MG63 (cell line): ENCODE measurements at places on chromosomes 6 and 20. TPM values are rescaled to one million over a fixed set of nuclear protein-coding genes. Genes with fewer than 3 reads are reported as not detected.

POPDC3 gene
- 1.8 and 2.2 TPM in 2 replicates for total RNA-seq

GRCh38 chr6:168825226-168826077 is 384.5 kb downstream of the SMOC2 start:
- DNase-seq = no peak

DNA sequence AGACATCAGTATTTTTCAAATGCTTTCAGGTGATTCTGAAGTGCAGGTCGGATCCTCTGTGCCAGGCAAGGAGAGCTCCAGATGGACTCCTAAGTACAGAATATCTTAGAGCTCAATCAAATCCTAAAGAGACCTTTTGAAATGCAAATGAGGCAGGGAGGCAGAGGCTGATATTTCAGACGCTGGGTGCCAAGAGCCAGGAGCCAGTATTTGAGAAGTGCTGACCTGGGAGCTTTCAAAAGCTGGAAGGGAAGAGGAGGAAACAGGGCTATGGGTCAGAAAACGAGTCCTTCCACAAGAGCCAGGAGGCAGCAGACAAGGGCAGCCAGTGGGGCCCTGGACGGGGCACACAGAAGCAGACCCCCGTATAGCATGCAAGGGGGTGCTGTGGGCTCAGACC is 46.1 kb upstream of the DSN1 start:
- no peak for DNase-seq

SH3BGRL2 gene
- 0.16 and 1.2 TPM in 2 replicates for total RNA-seq

AK9 gene
- 2.6 and 5.2 TPM in 2 replicates for total RNA-seq

SCUBE3 gene
- total RNA-seq = 2.5 and 4.2 TPM in 2 replicates

FNDC1 gene
- 0.05 TPM in 1 of 2 replicates, not detected in the other for total RNA-seq

GRCh38 chr6:130903007-130903406 is 75.8 kb downstream of the SMLR1 start:
- DNase-seq = no peak

BNIP5 gene
- total RNA-seq = not detected in 2 replicates

- DNase-seq = no peak
These were observed 121.1 kb downstream of the TNFRSF21 start for GRCh38 chr6:47188588-47189021.

DNA sequence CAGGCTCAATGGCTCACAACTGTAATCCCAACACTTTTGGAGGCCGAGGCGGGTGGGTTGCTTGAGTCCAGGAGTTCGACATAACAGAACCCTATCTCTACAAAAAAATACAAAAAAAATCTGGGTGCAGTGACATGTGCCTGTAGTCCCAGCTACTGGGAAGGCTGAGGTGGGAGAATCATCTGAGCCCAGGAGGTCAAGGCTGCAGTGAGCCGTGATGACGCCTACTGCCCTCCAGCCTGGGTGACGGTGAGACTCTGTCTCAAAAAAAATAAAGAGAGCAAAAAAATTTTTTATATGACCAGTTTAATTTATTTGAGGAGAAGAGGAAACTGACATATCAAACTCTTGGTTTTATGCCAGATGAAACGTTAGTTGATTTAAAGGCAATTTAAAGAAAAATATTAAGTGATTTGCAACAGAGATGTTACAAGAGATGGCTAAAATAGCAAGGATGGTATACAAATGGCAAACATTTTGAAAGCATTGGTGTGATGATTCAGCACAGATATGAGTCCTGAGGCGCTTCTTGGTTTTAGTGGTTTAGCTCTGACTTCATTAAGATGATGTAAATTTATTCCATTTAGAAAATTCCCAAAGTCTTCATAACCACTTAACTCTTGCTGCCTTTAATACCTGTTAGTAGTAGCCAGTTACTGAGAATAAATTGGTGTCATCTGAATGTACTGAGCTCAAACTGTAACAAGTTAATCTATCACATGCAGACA is 17.7 kb downstream of the GTF2H5 start:
- no peak for DNase-seq

FOXP4 gene
- 0.53 TPM in 1 of 2 replicates, not detected in the other for total RNA-seq

COL11A2 gene
- total RNA-seq = 0.99 and 2.6 TPM in 2 replicates

DNA sequence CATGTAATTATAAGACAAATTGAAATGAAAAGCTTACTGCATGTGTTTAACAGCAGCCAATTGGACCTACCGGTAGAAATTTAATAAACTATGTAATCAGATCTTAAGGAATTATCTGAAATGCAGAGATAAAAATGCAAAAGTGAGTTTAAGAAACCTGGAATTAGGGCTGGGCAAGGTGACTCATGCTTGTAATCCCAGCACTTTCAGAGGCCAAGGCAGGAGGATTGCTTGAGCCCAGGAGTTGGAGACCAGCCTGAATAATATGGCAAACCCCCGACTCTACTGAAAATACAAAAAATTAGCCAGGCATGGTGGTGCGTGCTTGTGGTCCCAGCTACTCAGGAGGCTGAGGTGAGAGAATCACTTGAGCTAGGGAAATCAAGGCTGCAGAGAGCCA is 74.1 kb downstream of the HFE start:
- peak; percentile 31 for DNase-seq

- DNase-seq = peak; percentile 72
These were observed 26.1 kb downstream of the TTLL2 start for GRCh38 chr6:167350731-167351655.

DNA sequence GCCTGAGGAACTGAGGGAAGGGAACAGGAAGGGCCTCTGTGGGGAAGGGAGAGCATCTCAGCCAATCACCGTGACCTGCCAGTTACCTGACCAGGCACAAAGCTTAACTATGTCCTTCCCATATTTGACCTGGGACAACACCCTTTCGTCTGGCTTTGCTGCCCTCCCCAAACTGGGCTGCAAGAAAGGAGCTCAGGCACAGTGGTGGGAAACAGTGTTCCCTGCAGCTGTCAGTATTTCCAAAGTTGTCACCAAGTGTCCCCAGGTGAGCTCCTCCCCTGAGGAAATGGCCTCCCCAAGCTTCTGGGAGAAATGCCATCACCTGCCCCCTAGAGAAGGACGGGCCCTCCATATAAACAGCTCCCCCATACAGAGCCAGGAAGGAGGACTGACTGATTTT is 17.9 kb downstream of the NCR2 start:
- DNase-seq = no peak

GRCh38 chr6:87653074-87653962 is 48.7 kb downstream of the AKIRIN2 start:
- no peak for DNase-seq

PPARD gene
- total RNA-seq = 5.9 and 15.7 TPM in 2 replicates

GSTA4 gene
- 15.3 and 28.5 TPM in 2 replicates for total RNA-seq

DNA sequence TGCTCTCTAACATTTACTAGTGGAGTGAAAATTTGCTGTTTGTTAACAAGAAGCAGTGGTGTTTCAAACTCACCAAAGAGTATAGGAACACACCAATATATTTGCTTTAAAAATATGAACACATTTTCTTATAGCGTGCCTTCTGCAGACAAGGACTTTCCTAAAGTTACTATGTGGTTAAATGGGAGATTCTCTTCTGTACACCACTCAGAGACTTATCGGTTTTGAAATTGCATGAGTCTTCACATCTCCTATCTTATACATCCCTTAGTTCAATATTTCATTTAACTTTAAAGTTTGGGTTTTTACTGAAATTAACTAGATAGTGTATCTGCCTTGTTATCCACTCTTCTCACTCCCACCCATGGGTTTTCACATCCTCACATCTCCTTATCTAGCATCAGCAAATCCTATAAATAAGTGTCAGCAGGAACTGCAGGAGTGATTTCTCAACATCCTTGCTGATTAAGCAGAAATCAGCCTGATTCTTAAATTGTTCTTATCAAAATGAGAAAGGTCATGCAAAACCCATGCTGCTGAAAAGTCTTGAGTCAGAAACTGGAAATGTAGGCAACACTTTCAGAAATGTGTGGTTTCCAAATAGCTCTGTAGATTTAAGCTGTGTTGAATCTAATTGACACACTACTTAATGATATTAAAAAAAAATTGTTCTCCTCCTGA is 1075.6 kb upstream of the GJE1 start:
- no peak for DNase-seq

GRCh38 chr20:3889489-3890397 is 556 bp downstream of the PANK2 start:
- DNase-seq = peak; percentile 34

- DNase-seq = no peak
These were observed 284.5 kb downstream of the UST start for GRCh38 chr6:149031201-149031858.

GSTA2 gene
- 0.63 TPM in 1 of 2 replicates, not detected in the other for total RNA-seq

DNA sequence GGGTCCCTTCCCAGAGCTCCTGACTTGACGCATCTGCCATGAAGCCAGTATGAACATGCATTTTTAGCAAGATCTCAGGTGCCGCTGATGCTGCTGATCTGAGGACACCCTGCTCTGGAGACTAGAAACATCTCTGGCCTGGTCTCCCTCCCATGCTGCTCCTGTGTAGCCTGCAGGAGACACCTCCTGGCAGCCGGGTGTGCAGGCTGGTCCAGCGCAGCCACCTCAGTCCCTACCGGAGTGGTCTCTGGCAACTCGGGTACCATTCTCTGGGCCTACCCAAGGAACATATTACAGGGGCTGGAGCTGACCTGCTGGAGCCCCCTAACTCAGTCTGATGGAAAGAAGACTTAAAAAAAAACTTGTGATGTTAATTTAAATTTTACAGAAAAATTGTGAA is 20.1 kb downstream of the PHACTR3 start:
- DNase-seq = no peak

RAMACL gene
- 0.13 TPM in 1 of 2 replicates, not detected in the other for total RNA-seq
